ENCODE measurements at places on chromosomes 2 and 18.
A peak's percentile ranks its signal among the peaks of the same experiment; 100 is the strongest.

- no peak for DNase-seq
These were observed 13.8 kb upstream of the ZFP36L2 start for GRCh38 chr2:43239981-43240765.

DNA sequence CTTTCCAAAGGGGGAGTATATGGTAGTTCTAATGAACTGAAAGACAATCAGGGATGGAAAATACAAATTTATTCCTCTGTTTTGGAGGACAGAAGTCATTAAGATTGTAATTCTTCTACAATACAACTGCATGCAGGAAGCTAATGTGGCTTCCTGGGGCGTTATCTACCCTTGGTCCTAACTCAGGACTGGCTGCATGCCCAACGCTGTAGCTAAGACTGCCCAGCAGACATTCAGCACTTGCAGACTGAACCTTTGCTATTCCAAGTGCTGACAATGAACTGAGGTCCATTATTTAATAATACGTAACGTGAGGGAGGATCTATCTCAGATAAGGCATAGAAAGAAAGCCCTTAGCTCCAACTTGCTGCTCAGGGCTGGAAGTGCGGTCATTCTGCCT is 53.2 kb downstream of the ZAP70 start:
- no peak for DNase-seq

- no peak for DNase-seq
These were observed 67.8 kb upstream of the UXS1 start for GRCh38 chr2:106261871-106262321.

DNA sequence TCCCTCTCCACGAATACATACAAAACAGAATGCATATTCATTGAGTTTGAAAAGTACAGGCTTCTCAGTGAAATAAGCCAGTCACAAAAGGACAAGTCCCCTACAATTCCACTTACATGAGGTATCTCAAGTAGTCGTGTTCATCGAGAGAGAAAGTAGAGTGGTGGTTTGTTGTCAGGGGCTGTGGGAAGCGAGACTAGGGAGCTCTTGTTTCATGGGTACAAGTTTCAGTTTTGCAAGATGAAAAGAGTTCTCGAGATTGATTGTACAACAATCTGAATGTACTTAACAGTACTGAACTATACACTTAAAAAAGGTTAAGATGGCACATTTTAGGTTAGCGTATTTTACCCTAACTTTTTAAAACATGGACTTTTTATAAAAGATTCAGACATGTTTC is 71.5 kb upstream of the TTC39C start:
- DNase-seq = no peak

- peak; percentile 75 for DNase-seq
These were observed 502.3 kb downstream of the PID1 start for GRCh38 chr2:228768818-228769217.

DNA sequence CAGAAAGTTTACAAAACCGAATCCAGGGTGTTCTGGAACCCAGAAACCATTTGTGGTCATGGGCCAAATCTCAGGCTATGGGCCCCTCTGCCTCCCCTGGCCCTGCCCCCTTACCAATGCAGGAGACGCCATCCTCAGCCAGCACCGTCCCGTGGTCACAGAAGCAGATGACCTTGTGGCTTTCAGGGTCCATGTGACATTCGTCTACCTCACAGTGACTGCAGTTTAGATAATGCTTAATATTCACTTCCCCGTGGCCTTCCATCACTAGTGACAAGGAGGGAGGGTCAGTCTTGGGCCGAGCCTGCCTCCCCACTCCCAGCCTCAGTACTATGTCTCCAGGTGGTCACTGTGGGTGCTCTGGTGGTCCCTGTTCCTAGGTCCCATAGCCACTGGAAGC is 111.6 kb downstream of the CLIP4 start:
- no peak for DNase-seq

- DNase-seq = peak; percentile 66
These were observed 1.4 kb upstream of the SMYD5 start for GRCh38 chr2:73212448-73213176.

DNA sequence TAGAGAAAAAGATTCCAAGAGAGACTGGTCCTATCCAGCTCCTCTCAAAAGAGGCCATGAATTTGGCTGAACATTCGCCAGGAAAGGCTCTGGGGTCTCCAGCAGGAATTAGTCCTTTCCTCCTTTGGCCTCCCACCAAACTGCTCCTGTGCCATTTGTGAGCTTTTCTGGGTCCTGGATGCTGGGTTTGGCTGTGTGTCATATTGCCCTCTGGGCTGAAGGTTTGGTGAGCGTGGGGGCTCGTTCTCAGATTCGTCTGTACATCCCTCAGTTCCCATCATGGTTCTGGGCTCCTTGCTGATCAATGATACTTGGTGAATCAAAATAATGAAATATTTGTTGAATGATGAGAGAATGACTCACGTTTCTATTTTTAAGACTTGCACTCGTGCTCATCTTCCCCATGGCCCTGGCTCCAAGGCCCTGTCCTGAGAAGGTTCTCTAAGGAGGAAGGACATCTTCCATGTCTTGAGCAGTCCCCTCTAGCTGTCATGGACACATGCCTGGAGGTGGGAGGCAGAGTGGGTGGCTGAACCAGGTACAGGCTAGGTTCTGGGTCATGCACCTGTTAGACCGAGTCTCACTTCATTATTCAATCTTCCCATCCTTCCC is 47.8 kb upstream of the RHOB start:
- DNase-seq = no peak

- no peak for DNase-seq
These were observed 25.3 kb upstream of the BZW1 start for GRCh38 chr2:200786423-200786822.

DNA sequence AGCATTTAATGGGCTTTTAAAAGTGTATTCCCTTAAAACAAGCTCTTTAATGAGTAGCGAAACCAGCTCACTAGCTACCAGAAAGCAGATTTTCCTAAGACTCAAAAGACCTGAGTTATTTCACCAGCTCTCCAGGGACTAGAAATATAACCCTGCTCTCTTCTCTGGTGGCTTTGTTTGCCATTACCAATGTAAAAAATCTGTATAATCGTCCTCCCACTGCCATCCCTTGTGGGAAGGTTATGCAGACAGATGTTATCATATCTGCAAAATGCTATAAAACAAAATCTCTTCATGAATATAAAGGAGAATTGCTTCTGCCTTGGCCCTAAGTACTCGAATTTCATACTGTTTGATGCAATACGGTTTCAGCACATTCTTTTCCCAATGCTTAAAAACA is 335.2 kb downstream of the NUP35 start:
- DNase-seq = no peak

DNA sequence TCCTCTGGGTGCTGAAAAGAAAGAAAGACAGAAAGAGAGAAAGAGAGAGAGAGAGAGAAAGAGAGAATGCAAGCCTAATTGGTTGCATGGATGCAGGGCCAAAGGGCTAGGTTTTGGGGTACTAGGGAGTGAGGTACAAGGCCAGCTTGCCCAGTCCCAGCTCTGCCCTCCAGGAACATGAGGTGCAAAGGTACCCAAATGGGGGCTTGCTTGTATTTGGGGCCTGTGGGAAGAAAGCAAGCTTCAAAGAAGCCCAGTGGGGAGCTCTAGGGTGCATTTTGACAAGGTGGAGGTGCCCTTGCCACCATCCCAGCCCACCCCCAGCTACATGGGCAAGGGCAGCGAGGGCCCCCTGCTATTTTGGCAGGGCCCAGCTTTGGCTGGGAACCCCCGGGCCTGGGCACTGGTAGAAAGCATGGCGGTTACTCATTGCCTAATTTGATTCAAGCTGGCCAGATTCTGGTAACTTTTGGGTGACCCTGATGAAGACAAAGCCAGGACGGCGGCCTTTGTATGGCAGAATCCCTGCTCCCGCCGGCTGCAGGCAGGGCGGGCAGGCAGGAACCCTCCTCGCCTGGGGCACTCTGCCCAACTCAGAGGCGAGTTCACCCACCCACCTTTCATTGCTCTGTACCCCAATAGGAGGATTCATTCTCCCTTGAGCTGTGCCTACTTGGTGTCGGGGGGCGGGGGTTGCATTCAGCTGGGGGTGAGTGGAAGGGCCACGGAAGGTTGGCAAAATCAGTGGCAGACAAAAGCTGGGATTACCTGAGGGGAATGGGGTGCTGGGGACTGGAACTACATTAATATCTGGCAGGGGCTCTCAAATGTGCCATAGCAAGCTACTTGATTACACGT is 537 bp upstream of the HOXD4 start:
- DNase-seq = no peak

DNA sequence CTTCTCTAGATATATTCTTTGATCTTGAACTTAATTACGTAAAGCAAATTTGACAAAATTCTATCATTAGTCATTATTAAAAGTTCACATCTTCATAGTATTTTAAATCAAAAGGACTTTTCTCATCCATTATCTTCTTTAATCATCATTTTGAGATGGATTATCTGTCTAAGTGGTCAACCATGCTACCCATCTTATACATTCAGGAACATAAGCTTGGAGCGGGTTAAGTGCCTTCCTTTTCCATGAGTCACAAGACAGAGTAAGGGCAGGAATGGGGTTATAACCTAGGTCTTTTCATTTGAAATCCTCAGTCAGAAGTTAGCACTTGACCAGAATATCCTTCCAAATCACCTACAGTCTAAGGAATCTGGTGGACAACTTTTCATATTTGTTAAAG is 297.1 kb downstream of the TCF4 start:
- no peak for DNase-seq

- peak; percentile 24 for DNase-seq
These were observed 47.4 kb downstream of the TSPYL6 start for GRCh38 chr2:54208364-54209240.

- no peak for DNase-seq
These were observed 168.9 kb upstream of the SERPINE2 start for GRCh38 chr2:224208007-224208406.

DNA sequence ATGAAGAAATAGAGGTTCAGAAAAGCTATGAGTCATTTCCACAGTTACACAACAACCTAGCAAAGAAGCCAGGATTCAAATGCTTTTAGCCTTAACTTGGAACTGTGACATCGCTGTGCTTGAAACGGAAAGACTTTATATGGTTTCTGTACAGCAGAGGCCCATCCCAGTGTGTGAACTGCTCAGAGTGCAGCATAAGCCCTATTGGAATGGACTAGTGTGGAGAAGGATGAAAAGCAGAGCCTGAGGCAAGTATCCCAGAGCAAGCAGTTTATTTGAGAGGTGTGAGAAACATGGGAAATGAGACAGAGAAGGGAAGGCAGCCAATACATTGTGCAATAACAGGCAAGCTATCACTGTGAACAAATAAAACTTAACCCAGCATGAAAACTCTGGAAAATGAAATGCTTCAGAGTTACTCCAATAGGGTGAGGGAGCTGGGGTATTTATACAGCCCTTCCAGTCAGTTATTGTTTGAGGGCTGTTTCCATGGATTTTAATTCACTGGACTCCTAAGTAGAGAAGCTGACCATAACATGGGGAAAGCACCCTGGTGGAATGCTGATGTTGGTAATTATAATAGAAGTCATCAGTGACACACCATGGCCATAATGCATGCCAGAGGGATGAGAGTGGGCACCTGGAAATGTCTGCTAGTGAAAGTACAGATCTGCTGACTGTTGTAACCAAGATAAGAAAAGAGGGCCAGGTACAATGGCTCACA is 254.0 kb upstream of the POU3F3 start:
- no peak for DNase-seq

DNA sequence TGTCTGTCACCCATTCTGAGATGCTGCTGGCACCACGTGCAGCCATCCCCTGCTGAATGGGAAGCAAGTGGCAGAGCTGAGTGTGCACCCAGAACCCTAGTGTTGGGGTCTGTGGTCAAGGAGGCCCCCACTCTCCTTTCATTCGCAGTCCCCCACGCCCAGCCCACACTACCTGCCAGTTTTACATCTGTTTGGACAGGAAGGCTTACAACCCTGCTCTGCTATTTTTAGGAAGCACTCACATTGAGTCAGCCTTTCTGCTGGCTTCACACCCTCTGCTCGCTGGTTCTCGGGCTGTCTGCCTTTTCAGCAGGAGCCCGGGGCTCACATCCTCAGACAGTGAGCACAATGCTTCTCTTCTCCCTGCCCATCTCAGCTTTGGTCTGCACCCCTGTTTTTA is 10.7 kb upstream of the ADCY3 start:
- no peak for DNase-seq

DNA sequence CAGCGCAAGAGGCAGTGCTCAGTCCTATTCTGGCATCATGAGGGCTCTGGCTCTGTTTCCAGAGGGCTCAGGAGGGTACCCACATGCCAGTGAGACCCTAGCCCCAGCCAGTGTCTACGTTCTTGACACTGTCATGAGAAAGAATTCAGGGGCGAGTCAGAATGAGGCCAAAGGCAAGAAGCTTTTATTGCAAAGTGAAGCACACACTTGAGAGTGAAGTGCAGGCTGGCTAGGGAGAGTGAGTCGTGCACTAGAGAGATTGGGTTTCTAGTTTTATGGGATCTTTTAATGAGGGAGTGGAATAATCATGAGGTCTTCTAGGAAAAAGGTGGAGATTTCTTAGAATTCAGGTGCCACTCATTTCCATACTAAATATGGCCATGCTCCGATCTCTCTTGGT is 164.1 kb downstream of the DCDC2C start:
- DNase-seq = no peak

GRCh38 chr2:33583194-33583938 is 15.7 kb downstream of the FAM98A start:
- no peak for DNase-seq

- DNase-seq = no peak
These were observed 58.2 kb upstream of the NEUROD1 start for GRCh38 chr2:181738563-181738962.

DNA sequence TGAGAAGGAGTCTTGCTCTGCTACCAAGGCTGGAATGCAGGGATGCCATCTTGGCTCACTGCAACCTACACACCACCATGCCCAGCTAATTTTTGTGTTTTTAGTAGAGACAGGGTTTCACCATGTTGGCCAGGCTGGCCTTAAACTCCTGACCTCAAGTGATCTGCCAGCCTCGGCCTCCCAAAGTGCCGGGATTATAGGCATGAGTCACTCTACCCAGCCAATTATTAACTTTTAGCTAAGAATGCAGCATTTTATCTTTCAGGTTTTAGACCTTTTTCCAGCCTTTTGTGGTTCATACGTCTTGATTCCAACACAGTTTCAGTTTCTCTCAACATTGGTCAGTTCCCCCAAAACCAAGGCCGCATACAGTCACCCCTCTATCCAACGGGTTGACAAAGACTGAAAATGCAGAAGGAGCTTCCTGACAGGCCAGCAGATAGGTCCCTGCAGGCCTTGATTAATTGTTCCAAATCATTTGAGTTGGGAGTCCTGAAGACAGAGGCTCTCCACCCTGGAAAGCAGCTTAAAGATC is 262.2 kb upstream of the KLHL29 start:
- DNase-seq = no peak
